ENCODE measurements at places on chromosomes 4 and X.

GRCh38 chrX:17369309-17369708 lies 5.7 kb upstream of the NHS start:
- DNase-seq = no peak

- no peak for DNase-seq
Measured at GRCh38 chr4:59200992-59201391, 1999.1 kb upstream of the ADGRL3 start.

DNA sequence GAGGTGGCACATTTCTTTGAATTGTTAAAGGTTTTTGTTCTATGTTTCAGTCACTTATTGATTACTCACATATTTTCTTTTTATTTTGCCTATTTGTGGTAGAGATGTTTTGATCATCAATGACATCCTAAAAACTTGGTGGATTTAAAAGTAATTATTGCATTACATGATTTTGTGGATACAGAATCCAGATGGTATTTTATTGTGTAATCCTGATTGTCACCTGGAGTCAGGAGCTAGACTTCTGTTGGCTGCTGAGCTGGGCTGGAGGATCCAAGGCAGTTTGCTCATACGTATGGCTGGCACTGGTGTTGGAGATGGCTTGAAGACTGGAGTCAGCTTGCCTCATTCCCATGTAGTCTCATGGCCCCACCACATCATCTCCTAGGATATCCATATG lies 1009.6 kb upstream of the PCDH7 start:
- DNase-seq = no peak

- DNase-seq = no peak
Measured at GRCh38 chr4:95758001-95758400, 81.9 kb upstream of the PDHA2 start.

DNA sequence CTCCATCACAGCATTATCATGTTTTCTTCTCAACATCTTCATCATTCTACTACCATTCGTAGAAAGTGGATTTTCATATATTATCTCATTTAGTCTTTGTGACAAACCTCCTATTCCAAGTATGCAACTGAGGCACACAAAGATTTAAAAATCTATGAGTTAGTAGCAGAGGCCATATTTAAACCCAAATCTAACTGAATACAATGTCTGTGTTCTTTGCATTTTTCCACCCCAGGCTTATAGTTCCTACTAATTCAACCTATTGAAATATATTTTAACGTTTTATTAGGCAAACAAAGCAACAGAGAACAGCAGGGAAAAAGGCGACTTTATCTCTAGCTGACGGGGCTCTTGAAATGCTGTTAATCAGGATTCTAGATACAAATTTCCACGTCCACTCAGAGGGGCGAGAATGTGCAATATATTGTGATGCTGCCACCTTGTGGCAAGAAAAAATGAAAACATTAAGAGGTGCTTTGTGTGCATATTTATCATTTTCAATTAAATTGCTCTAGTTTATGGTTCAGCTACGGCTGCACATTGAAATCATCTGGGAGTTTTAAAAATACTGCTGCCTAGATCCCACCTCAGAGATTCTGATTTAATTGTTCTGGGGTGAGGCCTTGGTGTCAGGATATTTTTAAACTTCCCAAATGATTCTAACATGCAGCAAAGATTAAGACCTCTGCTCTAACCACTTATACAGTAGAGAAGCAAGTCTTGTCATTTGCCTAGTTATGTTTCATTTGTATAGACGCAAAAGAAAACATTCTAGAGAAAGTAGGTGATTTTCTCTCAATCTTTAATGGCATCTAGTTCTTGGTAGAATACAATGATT lies 315.9 kb downstream of the MAPK10 start:
- no peak for DNase-seq

- DNase-seq = no peak
Measured at GRCh38 chr4:110733901-110734300, 111.0 kb upstream of the PITX2 start.

Data from cerebellar nuclear complex (tissue), 1 donor.